Stimulated activated CD8-positive, alpha-beta memory T cell treated with anti-CD3 and anti-CD28 coated beads, Interleukin-4, amount 100 ng/mL, for 1 hour (primary cell): ENCODE measurements at places on chromosomes 11 and 22.

DNA sequence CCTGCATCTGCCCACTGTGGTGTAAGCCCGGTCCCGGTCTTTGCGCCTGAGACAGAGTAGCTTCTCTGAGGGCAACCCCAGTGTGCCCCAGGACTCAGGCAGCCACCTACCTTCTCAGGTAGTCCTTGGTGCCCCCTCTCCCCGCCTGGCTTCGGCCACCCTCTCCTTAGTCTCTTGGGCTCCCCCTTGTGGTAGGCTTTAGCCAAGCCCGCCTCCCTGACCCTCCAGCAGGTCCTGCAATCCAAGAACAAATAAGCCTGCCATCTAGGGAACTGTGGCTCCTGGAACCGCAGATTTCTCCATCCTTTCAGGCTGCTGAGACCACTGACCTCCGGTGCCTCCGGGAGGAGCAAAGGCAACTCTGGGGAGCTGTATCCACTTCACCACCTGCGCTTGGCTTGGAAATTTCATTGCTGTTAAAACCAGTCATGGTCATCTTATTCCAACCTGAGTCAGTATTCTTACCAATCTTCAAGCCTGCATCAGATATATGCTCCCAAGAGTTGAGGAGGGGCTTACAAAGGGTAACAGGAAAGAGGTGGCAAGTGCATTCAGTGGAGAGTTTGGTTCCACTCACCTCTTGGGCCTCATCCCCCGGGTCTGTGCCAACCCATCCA is 52.8 kb upstream of the TENM4 start:
- no peak for DNase-seq

DNA sequence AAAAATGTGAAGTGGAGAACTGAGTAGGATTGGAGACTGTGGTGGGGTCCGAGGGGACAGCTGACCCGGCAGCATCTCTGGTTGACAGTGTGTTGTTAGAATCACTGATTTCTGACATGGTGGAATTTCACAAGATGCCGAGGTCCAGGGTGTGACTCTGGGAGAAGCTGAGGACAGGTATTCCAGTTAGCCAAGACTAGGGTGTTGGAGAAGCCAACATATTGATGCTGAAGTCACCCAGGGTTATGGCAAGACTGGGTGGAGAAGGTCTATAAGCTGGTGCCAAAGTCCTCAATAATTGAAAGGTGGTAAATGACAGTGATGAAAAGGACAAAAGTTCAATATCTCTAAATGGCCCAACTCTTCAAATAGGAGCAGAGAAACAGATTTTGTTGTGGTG is 86.1 kb downstream of the ME3 start:
- DNase-seq = no peak

GRCh38 chr11:17609291-17610084 is 62.4 kb downstream of the OTOG start:
- no peak for DNase-seq

DNA sequence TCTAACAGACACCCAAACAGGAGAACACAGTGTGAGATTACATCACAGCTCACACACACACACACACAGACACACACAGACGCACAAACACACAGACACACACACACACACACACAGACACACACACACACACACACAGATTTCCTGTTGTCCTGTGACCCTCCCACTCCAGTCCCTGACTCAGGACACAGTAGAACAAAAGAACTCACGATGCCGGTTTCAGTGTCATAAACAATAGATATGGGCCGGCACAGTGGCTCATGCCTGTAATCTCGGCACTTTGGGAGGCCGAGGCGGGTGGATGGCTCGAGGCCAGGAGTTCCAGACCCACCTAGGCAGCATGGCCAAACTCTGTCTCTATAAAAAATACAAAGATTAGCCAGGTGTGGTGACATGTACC is 13.8 kb upstream of the KAT5 start:
- no peak for DNase-seq

- no peak for DNase-seq
Measured at GRCh38 chr22:44879301-44879680, 126.9 kb downstream of the ARHGAP8 start.

GRCh38 chr11:134252346-134253187 is 585 bp downstream of the THYN1 start:
- DNase-seq = no peak

- no peak for DNase-seq
Measured at GRCh38 chr22:26172389-26172990, 3.2 kb downstream of the SEZ6L start.

DNA sequence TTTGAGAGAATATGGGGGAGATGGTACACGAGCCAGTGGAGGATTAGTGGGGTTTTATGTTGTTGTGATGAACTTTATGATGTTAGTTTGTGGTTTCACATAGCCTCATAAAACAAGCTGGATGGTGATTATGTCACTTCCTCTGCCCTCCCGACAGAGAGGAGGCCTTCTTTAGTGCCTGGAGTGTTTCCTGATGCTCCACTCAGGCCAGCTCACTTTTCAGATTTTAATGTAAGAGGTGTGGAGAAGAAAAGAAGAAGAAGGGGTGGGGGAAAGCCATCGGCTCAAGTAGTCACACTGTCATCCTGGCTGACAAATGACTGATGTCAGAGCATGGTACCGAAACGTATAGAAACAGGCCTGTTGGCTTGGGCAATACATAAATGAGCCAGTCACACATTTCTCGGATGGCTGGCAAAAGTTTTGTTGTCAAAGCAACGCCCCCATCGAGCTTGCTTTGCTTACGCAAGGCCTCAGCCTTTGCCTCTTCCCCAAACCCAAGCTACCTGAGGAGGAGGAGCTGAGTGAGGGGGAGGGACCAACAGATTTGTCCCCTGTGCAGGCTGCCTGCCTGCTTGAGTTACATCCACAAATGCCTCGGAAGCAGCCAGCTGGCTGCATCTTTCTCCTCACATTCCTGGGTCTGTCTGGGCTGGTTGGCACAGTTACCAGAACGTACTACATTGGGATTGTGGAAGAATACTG is at the start of gene HEPHL1:
Gene HEPHL1, plus strand, starts transcription at position 578 of the 705 bp plus-strand sequence. Its CDS starts 15 bp downstream, at position 593.
- DNase-seq = no peak

DNA sequence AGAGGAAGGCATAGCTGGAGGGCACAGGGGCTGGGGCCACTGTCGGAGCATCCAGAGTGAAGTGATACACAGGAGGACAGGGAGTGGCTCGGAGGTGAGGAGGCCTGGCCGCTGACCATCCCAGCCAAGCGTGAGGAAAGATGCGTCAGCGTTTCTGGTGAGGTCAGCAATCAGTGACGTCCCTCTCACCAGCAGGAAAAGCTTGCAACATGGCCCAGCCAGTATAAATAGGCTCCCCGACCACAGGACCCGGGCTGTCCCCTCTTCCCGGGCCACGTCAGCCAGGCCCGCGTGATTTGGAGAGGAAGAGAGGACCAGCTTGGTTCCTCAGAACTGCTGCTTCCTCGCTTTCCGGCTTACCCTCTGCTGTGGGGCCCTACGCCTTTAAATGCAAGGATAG is 4.2 kb upstream of the OSM start:
- DNase-seq = no peak

GRCh38 chr22:26321469-26321913 is 107.6 kb upstream of the ASPHD2 start:
- DNase-seq = no peak

- DNase-seq = no peak
Measured at GRCh38 chr11:3127706-3128355, 37.3 kb downstream of the OSBPL5 start.

GRCh38 chr11:106733635-106734034 is 284.6 kb downstream of the GUCY1A2 start:
- DNase-seq = no peak

DNA sequence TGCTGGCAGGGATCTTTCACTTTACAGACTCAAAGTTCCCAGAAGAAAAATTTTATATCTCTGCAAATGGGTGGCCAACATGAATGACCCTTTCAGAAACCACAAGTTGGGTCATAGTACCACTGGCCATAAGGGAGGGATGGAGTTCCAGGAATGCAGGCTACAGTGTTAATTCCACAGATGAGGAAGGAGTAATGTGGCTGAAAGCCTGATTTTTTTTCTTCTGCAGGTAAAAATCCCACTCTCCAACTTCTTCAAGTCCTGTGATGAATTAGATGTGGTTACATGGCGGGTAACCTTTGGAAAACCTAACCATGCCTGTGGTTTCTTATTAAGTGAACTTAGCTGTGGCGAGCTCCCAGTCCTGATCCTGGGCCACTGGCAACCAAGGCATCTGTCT is 103.2 kb downstream of the SLC1A2 start:
- no peak for DNase-seq

DNA sequence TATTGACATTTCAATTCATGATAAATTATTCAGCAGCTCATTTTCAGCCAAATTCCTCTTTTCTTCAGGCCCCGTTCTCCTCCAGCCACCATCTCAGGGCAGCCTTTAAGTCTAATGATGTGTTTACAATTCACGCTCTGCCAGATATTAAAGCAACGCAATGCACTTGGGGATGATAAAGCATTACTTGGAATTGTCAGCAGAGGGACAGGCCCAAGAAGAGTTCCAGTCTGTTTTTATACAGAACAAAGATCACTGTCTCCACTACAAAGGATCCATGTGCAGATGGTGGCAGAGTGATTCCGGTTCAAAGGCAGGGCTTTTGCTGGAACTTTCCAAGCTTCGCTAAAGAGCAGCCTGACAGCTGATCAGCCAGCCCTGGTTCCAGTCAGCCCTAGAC is 13.6 kb upstream of the GALNT18 start:
- DNase-seq = no peak

- no peak for DNase-seq
Measured at GRCh38 chr11:41398175-41398574, 61.3 kb downstream of the LRRC4C start.

GRCh38 chr11:119828819-119829218 is 99.8 kb upstream of the NECTIN1 start:
- no peak for DNase-seq

- DNase-seq = no peak
Measured at GRCh38 chr11:112995423-112996090, 34.3 kb downstream of the NCAM1 start.

DNA sequence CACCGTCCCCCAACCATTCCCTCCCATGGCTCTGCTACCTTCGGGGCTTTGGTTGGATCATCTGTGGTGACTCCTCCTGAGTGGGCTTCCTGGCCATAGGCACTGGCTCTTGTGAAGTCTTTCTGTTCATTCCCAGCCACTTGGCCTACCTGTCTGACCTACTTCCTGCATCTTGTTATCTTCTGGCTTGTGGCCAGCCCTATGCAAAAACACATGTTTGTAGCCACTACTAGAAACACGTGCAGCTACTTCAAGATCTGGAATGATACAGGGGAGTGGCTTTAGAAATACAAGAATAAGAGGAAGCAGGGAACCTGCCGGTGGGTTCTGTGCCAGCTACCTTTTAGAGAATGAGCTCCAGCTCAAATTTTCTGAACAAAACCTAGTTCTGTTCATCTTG is 20.9 kb downstream of the RCOR2 start:
- no peak for DNase-seq

GRCh38 chr11:7573193-7573557 is 59.4 kb downstream of the PPFIBP2 start:
- no peak for DNase-seq
